Mesothelial cell of epicardium (in vitro differentiated cells): ENCODE measurements at places on chromosomes 13 and 19.

DNA sequence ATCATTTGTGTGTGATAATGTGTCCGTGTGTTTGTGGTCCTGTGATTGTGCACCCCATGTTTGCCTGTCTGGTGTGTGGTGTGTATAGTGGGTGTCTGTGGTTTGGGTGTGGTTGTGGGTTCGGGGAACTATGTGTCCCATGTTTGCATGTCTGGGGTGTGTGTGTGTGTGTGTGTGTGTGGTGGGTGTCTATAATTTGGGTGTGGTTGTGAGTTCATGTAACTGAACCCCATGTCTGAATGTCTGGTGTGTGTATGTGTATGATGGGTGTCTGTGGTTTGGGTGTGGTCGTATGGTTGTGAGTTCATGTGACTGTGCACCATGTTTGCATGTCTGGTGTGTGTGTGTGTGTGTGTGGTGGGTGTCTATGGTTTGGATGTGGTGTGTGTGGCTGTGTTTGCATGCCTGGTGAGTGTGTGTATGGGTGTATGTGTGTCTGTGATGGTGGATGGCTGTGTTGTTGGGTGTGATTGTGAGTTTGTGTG, 11.1 kb upstream of the NFIX start:
- DNase-seq = no peak

DNA sequence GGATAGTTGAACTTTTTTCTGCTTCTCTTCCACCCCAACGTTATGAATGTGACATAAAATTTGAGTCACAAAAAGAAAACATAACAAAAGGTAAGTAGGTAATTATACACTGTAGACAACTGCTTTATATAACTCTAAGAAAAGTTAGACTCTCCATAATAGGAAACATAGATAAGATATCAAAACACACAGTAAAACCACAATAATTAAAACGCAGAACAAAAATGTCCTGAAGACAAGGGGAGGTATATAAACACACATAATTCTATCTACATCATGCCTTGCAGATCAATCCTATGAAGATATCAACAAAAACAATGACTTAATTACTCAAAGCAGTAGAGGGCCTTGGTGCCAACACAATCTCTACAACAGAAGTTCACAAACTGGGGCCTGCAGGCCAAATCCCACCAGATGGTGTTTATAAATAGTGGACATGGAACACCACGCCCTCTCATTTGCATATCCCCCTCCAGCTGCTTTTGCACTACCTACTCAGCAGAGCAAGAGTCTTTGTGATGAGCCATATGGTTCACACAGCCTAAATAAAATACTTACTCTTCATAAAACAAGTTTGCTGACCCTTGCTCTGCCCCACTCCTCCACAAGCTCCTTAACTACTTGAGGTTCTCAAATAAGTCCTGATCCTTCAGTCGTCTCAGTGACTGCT, 254.7 kb downstream of the KLF12 start:
- DNase-seq = no peak

DNA sequence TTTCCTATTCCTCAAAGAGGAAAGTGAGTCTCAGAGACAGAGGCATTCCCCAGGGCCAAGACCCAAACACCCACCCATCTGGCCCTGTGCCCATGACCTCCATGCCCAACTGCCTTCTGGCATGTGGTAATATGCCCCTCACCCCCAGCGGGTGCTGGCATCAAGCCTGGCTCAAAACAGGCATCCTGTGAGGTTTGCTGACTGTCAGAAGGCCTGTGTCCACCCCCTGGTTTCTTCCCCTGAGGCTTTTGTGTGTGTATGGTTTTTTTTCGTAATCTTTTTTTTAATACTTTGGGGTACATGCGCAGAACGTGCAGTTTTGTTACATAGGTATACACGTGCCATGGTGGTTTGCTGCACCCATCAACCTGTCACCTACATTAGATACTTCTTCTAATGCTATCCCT, 7.6 kb upstream of the KANK2 start:
- no peak for DNase-seq

DNA sequence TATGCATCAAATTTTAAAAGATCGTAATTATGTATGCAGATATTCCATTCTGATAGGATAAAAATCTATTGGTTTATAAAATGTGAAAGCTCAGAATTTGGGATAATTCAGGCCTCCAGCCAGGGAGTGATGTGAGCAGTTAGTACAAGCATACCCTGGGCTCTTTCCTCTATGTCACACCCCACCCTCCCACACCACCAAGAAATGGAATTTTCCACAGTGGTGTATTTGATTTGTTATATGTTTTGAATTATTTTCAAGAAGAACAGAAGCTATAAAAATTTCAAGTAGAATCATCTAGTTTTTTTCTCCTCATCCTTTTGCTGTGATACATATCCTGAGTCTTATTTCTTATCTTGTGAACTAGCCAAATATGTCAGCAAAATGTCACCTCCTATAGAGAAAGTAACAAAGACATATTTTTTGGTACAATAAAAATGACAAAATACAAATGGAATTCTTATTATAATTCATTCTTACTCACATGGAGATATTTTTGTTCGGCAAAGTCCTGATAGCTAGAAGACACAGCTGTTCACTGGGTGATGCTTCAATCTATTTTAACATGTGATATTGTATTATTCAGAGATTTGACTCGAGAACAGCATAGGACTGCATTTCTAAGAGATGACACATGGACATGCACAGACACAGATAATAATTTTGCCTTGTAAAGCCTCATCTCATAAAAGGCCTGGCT, 61.2 kb upstream of the FRY start:
- DNase-seq = no peak

- no peak for DNase-seq
These were observed 77.9 kb upstream of the TEX29 start for GRCh38 chr13:111242585-111242984.

- DNase-seq = peak; percentile 43
These were observed 5.4 kb upstream of the PLAUR start for GRCh38 chr19:43675269-43675879.

- DNase-seq = no peak
These were observed 4.5 kb downstream of the MAMSTR start for GRCh38 chr19:48714759-48715675.

DNA sequence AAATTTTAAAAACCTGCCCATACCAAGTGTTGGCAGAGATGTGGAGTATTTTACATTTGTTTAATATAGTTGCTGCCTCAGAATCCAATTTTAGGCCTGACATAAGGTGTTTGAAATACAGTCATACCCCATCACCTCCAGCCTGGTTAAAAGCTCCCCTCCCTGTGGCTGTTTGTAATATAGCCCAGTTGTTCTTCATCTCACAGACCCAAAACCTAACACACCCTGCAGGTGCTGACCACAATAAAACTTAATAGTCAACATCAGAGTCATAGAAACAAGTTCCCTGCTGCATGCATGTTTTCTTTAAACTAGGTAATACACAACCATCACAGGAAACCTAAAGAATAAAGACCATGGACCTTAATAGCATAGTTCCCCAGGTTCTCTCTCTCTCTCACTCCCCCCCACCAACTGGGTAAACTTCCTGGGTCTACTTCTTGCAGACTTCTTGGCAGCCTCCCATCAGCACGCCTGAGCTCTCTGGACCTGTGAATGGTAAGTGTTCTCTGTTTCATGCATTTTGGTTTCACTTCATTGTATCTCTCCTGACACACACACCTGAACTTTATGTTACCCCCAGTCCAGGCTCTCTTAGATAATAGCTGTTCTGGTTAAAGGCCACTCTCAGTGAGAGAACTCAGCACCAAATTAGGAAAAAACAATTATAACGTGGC, 1369.9 kb downstream of the EFNB2 start:
- DNase-seq = no peak

GRCh38 chr13:59641261-59641660, 522.5 kb downstream of the DIAPH3 start:
- DNase-seq = no peak

- DNase-seq = no peak
These were observed 247.0 kb downstream of the GPC6 start for GRCh38 chr13:93473441-93474270.

DNA sequence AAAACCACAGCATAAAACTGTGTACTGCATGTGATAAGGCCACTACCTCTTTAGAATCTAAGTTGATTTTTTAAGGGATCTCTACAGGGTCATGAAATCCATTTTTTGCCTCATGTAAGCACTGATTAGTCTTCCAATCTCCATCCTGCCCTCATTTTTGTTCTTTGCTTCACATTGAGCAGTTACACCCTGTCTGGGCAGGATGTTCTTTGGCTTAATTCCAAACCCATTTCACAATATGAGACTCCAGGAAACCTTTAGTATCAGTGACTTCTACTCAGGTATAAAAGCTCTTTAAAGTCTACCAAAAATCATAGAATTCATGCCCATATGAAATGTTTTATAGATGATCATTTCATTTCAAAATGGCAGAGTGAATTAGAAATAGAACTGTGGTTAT, 592.6 kb downstream of the TBC1D4 start:
- DNase-seq = no peak

DNA sequence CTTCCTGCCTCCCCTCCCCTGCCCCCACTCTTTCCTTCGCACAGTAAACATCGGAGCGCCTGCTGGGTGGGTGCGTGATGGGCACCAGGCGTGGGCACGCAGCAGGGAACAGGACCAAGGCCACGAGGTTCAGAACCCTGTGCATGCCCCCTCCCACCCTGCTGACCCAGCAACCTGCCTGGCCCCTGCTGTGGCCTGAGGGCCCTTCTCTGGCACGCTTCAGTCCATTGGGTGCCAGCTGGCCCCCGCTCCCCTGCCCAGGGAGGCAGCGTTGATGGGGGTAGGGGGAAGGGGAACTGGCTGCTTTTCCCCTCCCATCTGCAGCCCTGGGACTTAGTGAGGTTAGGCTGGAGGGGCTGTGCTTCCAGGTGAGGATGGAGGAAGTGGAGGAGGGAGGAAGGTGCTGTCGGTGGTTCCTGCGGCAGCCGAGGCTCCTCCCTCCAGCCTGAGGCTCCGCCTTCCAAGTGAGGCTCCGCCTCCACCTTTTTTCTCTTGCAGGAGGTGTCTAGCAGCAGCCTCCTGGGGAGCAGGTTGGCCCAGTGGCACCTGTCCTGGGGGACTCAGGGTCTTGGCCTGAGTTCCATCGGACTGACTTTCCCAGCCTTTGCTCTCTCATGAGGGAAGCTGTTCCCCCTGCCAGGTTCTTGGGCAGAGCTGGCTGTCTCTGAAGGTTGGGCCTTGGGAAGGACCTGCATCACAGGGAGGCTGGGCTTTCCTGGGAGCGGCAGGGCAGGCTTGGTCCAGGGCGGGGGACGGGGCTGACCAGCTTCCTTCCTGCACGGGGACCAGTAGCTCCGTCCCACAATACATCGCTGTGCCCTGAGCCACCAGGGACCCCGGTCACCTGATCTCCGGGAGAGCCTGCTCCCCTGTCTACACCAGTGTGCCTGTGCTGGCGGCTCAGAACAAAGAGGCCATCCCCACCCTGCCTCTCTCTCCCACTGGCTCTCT, 7.3 kb downstream of the PIAS4 start:
- no peak for DNase-seq

DNA sequence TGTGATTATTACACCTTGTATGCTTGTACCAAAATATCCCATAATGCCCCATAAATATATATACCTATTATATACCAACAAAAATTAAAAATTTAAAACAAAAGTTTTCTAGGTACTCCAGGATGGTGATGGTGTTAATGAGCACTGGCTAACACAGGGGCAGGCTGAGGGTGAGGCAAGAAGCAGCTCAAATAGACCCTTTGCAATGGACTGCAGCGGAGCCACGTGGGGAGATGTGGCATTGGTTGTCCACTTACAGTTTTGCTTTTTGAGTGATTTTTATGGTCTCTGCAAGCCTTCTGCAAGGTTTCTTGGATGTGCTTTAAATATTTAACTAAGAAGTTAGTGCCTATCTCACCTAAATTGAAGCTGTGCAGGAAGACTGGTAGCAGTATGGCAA, 132.9 kb downstream of the RAP2A start:
- DNase-seq = no peak

DNA sequence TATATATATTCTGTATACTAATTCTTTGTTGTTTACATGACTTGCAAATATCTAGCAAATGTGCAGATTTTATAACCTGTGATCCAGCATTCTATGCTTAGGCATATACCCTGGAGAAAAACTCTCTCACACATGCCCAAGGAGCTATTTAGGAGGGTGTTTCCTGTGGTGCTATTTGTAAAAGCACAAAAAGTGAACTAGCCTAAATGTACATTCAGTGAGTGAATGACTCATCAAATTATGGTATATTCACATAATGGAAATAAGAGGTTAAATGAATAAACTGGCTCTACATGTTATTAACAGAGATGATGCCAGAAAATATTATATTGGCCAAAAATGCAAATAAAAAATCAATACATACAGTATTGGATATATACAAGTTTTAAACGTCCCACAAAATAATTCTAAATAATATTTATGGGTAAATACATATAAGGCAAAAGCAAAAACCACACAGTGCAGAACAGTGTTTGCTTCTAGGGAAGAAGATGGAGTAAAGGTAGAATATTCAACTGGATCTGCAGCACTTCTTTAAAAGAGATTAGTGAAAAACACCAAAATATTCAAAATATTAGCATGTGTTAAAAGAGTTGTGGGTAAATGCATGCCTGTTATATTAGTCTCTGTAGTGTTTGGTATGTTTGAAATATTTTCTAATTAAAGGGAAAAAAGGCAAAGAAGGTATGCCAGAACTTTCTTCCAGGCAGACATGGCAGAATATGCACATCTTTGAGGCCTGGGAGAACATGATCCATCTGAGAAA, 344.7 kb downstream of the KLF5 start:
- DNase-seq = no peak

GRCh38 chr19:17737690-17738153, 13.6 kb upstream of the FCHO1 start:
- no peak for DNase-seq

GRCh38 chr13:23679220-23679619, 109.0 kb downstream of the TNFRSF19 start:
- DNase-seq = no peak

DNA sequence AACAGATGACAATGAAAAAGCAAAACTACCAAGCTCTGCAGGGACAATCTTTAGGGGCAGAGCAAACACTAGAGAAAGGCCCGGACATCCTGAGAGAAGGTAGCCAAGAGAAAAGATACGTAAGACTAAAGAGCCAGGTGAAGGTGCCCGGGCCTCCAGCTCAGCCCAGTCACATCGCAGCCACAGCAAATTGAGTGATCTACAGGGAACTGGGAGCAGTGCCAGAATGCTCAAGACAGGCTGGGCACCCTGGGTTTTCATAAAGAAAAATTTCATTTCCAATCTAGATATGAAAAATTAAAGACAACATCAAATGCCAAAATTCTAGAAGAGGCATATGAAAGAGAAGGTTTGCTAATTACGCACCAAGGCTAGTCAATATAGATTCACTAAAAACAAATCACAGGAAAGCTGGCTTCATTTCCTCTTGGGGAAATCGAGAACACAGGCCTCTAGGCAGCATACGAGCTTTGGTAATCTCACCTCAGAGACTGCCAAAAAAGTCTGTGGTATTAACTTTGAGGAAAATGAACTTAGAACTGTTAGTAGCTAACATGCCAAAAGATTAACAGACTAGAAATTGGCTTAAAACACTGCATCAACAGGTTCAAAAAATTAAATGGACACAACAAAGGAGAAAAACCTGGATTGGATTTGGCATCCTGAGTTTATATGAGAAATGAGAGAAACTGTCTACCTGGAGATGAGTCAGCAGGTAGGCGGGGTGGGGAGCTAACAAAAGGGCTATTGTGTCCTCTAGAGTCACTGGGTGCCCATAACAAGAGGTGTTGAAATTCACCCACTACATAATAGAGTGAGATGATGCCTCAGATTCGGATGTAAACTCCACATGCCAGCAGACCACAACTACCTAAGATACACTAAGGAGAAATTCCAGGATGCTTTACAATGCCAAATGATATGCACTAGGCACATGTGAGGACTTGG, 6.6 kb downstream of the ANKRD10 start:
- DNase-seq = no peak
